ENCODE measurements at places on chromosomes 5 and 9.

GRCh38 chr5:181235689-181236366, 7.9 kb downstream of the RACK1 start:
- DNase-seq: no peak

DNA sequence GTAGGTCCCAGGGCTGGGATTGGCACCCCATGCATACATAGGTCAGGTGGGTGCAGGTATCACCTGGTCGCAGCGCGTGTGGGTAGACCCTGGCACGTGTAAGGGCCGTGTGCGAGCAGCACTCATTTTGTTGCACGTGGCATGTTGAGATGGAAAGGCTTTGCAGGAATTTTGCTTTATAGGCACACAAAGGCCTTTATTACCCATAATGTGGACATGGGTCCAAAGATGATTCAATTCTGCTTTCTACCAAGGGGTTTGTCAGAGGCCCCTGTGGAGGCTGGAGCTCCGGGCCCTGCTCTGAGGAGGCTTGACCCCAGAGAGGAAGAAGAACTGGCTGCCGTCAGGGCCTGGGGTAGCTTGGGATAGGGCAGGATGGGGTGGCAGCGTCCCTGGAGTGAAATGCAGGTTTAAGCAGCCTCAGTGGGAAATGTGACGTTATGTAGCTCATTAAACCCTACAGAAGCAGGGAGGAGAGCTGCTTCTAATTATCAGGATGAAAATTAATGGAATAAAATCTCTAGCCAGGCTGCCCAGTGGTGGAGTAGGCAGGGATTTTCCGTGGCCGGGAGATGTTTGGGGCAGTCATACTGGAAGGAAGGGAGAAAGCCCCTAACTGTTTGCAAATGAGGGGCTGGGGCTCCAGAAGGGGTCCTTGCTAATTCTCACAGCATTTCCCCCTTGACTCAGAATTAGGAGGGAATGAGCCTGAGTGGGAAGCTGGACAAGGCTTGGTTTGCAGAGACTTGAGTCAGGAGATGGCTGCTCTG, 103.3 kb upstream of the PITX1 start:
- DNase-seq: no peak

DNA sequence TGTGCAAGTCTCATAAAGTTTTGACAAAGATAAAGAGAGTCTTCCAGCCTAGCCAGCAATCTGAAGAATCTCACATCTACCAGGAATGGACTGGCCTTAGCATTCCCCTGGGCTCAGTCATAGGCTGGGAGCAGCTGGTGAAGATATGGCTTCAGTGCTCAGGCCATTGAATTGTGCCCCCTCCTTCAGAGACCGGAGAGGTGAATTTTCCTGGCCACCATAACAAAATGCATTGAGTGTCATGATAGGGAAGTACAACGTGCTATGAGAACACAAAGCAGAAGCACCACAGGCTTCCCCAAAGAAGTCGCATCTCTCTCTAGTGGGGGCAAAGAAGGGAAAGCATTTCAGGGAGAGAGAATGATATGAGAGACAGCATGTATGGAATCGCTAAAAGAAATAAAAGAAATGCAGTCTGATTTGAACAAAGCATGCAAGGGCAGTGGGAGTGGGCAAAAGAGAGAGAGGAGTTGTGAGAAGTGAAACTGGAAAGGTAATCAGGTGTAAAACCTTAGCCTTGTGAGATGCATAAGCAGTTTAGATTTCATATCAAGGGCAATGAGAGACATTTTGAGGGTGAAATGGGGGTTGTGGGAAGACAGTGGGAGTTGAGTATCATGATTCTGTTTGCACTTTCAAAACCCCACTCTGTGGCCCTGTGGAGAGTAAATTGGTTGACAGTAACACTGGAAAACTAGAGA, 57.1 kb upstream of the NMUR2 start:
- no peak for DNase-seq

DNA sequence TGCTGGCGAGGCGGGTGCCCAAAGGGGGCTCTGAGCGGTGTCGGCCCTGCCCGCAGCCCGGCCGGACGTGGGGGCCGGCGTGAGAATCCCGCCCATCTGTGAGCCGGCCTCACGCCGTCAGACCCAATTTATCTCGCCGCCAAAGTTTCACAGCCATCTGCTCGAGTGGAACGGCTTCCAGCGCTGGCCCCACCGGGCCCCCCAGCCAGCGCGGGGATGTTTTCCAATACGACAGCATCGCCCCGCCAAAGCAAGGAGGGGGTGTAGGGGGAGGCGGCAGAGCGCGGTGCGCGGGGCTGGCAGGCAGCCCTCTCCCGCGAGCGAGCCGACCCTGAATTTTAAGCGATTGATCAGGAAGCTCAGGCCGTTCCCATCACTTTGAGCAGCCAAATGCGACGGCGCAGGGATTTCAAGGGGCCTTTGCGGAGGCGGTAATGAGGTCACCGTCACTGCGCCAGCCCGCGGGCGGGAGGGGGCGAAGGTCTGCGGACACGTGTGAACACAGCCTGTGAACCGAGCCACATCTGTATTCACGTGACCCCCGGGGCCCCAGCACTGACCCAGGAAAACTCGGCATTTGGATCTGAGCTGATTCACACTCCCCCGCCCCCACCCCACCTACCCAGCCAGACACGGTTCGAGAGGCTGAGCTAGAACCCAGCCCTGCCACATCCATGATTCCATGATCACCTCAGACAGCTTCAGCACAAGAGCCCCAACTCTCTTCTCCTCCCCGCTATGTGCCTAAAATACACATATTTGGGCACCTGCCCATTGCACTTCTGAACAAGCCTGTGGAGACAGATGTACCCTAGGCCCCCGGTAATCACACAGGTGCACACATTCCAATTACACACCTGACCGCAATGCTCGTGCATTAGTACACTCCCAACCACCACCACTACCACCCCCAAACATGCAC, 47.8 kb upstream of the PSD2 start:
- DNase-seq: peak; percentile 60

- no peak for DNase-seq
Observed at GRCh38 chr5:79840084-79840990, 150.7 kb downstream of the CMYA5 start.

GRCh38 chr9:136688274-136689107, 1.2 kb upstream of the AGPAT2 start:
- DNase-seq: peak; percentile 73

GRCh38 chr5:131212471-131213021, 41.8 kb downstream of the LYRM7 start:
- DNase-seq: peak; percentile 65

DNA sequence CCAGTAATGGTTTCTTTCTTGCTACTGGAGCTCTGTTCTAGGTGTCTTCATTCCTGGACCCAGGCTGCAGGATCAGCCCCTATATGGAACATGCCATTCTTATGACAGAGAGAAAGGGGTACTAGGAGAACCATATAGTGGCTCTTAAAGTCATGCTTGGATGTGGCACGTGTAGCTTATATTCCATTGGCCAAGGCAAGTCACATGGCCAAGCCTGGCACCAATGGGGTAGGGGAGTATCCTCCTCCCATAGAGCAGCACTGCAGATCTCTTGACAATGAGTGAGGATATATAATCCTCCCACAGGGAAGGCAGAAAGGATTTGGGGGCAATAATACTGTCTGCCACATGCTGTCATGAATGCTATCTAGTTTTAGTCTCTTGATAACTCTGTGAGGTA, 193.3 kb downstream of the PALM2AKAP2 start:
- DNase-seq: no peak

DNA sequence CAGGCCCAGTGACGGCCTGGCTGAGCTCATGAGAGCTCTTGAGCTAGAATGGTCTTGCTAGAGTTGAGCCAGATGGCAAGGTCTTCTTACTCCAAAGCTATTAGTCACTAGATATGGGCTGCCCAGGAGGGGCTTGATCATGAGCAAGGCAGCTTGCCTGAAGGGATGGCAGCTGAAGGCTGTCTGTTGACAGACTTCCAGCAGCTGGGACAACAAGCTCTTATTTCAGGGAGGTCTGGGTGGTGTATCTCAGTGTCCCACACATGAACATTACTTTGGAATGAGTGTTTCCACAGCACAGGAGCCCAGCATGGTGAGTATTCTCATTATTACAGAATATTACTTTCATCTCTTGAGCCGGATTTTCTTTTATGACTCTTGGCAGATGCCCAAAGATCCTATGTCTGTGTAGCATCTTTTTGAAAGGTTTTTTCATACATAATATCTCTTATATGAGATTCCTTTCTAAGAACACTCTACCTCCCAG, 414.1 kb downstream of the ARHGEF28 start:
- DNase-seq: no peak

GRCh38 chr5:72096602-72097188, 10.6 kb upstream of the MAP1B start:
- DNase-seq: no peak

DNA sequence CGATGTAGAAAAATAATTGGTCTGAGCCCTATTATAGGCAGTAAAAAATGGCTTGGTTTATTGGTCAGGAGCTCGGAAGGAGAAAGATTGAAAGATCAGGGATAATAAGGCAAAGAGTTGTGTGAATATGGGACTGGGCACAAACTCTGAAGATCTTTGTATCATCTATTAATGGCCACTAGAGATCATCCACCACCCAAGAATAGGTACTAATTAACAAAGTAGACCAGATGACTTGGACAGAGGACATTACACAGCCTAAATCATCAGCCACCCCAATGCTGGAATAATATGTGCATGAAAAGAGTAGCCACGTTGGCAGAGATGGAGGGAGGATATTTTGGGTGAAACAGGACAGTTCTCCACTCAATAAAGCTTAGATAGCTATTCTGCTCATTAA, 364.1 kb downstream of the EFNA5 start:
- DNase-seq: no peak

DNA sequence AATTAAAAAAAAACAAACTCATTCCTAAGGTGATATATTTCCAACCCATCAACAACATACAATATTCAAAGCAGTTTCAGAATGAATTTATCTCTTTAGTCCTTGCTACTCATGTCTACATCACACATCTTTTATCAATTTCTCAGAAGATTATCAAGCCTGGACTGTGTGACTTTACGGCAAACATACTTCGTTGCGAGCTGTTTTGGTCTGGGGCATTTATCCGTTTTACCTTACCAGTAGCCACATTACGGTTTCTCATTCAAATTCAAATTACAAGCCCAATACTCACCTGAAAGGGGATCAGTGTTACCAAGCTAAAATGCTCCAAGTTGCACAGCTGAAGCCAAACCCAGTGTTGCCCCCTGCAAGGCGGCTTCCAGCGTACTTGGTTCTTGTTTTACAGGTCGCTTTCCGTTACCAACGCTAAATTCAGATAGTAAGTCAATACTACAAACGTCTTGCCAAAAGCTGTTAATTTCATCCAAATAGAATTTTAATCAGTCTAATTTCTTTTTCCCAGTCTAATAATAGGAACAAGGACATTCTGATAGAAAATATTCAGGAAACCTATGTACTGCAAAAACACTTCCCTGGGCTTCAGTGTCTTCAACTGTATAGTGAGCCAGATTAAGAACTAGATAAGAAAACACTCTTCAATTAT, 1.8 kb downstream of the HNRNPH1 start:
- DNase-seq: no peak

DNA sequence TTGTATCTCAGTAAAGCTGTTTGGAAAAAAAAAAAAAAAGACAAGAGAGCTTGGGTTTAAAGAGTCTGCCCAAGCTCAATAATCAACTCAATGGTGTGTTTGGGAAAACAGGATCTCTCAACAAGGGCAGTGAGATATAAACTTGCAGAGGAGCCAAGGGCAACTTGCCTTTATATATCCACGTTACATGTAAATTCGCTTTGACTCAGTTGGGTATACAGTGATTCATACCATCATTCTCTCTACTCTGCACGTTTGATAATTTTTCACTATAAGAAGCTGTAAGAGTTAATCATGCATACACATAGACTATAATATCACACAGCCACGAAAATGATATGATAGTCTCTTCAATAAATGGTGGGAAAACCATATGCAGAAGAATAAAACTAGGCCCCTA, 24.9 kb downstream of the ADAM19 start:
- no peak for DNase-seq

GRCh38 chr5:177973066-177973635, 22.9 kb downstream of the PROP1 start:
- DNase-seq: no peak

- DNase-seq: no peak
Observed at GRCh38 chr5:147084702-147085101, 150.1 kb upstream of the STK32A start.

- DNase-seq: no peak
Observed at GRCh38 chr9:71703172-71703872, 65.0 kb downstream of the CEMIP2 start.

Data from GM10248 (cell line).